ENCODE measurements at places on chromosomes 2 and 18.

- DNase-seq, result no peak
These were observed 17.0 kb downstream of the TNFAIP6 start for GRCh38 chr2:151374436-151374835.

DNA sequence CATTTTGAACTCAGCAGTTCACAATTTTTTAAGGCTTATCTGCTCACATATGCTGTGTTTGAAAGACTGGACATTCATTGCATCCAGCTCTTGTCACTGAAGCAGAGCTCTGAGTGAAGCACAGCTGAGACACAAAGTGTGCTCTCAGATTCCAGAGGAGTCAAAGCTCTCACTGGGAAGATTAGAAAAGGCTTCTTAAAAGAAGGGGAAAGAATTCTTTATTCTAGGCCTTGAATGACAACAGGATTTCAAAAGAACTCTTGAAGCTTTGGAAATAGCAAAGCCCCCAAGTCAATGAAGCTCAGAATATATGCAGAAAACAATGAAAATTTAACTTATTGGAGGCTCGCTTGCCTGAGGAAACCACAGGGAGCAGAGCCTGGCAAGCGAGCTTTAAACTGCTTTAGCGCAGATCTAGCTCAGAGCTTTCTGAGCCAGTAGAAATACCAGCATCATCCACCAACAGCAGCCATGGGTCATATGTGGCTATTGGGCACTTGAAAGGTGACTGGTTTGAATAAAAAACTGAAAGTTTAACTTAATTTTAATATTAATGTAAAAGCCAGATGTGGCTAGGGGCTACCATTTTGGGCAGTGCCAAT, 369.7 kb downstream of the OSR1 start:
- DNase-seq, result no peak

GRCh38 chr2:238512247-238512867, 85.6 kb downstream of the ASB1 start:
- no peak for DNase-seq

DNA sequence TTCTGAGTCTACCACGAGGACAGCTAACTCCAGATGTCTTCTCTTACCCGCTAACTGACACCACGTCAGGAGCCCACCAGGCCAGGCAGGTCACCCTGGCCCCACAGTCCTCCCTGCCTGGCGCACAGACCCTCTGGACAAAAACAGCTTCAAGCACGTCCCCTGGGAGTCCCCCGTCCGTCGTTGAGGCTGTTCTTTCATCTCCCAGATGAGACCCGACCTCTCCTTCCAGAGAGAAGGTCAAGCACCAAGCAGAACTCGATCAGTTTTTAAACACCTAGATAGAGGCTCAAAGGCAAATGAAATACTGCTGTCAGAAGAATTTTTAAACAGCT, 57.8 kb downstream of the PARD6G start:
- no peak for DNase-seq

GRCh38 chr18:75782826-75783225, 355.3 kb upstream of the SMIM21 start:
- DNase-seq, result no peak

GRCh38 chr2:132668189-132668823, 1.7 kb downstream of the LYPD1 start:
- DNase-seq, result no peak

GRCh38 chr2:100902817-100903405, 83.0 kb downstream of the NPAS2 start:
- no peak for DNase-seq

DNA sequence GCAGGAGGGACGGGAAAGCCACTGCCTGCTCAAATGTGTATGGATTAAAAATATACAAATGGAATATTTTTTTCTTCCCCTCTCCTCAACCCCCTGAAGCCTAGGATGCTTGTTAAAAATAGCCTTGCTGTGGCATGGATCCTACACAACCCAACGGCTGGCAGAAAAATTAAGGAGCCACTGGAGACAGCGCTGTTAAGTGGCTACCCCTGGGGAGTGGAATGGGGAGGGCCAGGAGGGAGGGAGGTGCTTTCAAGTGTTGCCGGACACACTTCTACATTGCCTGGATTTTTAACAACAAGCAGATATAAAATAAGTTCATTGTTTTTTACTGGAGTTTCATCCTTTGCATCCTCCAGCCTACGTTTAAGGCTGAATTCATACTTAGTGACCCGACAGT, 66.6 kb downstream of the ZBTB7C start:
- no peak for DNase-seq

GRCh38 chr2:111157071-111157661, 36.5 kb downstream of the BCL2L11 start:
- DNase-seq, result no peak

DNA sequence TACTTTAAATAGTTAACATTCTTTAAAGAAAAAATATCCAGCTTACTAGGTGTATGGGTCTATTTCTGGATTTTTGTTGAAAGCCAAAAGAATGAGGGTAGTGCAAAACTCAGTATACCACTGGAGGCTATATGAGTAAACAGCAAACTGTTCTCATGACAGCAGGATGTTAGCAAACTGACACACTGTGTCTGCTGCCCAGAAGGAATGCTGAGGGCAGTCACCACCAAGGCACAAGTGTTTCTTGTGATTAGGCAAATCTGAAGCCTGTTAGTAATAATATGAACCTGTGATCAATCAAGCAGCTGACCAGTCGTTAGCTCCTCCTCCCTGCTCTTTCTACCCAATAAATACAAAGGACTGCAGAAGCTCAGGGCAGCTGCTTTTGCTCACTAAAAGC, 50.5 kb upstream of the SULT1C3 start:
- no peak for DNase-seq

- no peak for DNase-seq
These were observed 654.3 kb upstream of the RAB6C start for GRCh38 chr2:129325151-129325550.

DNA sequence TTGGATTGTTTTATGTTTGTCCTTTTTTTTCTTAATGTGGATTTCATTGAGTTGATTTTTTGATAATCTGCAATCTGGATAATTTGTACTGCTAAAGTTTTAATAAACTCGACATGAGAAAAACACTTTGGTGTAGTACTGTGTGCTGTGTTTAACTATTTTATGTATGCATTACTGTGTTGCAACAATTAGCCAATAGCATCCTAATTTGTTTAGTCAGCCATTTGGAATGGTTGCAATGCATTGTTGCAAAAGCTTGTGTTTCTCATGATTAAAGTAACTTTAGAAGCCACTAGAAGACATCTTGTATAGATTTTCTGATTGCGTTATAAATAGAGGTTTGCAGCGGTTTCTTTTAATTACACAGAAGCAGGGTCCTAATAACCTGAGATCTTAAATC, 53.5 kb downstream of the PPIG start:
- no peak for DNase-seq

DNA sequence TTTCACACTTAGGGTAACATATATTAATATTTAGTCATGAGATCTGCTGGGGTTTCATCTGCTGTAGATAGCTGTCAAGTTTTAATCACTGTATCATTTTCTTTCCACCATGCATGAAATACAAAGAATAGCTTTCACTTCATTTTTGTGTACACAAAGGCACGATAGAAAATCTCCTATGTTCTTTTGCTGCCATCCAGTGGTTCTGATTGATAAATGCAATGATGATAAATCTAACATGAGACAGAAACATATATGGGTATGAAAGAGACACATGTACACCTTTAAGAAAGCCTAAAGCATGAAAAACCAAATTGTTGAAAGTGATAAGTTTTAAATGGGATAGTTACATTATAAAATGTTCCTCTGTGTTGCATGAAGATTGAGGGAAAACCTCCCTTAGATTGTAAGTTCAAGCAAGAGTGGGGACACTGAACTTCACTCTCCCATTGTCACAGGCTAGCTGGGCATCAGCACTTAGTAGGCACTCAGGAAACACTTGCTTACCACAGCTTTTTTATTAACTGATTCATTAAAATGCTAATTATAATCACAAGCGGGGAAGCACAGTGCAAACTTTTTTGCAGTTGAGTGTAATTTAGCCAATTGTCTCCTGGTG, 31.2 kb downstream of the C1D start:
- DNase-seq, result no peak

- no peak for DNase-seq
These were observed 902 bp downstream of the SS18 start for GRCh38 chr18:26089293-26090129.

- no peak for DNase-seq
These were observed 439.1 kb downstream of the EIPR1 start for GRCh38 chr2:2938481-2938880.

DNA sequence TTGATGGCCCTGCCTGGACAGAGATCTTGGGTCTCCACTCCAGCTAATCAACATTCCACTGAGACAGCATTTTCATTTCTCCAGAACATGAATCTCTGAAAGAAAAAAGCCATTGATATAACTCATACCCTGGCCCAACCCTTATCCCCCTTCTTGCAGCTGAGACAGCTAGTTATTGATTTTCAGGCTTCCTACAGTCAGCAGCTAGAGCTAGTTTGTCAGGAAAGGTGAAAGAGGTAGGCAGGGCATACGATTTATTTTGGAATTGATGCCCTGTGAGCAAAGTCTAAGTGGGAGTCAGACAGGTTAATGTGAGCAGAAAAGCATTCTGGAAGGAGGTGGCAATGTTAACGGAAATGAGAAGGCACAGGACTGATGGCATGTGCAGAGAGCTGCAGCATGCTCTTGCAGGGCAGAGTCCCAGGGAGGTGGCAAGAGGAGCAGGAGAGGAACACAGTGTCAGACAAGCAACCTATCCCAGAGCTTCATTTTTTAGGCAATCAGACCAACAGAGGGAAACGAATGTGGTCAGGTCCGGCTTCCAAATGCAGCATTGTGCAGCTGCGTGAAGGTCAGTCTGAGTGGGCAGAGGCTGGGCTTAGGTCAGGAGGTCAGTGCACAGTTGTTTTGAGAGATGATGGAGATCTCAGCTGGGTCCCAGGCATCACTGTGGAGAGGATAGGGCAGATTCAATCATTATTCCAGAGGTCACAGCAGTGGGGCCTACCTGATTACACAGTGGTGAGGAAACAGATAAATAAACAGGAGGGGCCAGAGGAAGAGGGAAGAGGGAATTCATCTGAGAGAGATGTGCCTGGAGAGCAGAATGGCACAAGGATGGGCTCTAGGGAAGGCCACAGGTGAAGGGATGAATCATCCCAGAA, 134.8 kb downstream of the CMPK2 start:
- no peak for DNase-seq

DNA sequence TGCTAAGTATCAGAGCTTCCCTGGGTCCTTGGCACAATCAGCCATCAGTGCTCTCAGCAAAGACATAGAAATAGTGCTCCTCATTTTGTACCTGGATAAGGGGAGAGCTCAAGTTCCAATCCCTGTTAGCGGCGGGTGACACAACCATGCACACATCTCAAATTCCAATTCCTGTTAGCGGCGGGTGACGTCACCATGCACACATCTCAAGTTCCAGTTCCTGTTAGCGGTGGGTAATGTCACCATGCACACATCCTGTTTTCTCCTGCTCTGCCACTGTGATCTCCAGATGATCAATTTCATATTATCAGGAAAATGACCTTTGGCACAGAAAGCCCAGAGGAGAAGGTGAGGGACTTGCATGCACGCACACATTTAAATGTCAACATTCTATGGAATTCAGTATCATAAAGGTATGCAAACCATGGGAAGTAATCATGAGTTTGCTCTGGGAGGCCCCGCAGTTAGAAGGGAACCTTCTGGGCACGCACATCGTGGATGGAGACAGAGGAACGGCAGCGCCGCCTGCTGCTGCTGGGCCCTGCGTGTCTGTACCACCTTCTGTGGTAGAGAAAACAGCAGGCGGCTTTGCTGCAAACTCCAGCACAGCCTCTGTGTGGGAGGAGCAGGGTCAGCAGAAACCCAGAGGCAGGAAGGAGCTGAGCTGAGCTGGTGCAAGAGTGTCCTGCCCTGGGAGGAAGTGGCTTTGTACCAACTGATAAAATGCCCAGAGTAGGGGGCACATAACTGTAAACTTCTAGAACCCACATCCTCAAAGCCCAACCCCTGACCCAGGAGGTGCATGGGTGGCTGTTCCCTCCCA, 77.8 kb downstream of the MBP start:
- DNase-seq, result peak; percentile 80

GRCh38 chr2:38948387-38948882, 58.8 kb downstream of the ARHGEF33 start:
- DNase-seq, result no peak

GRCh38 chr2:75462721-75463120, 98.0 kb downstream of the EVA1A start:
- no peak for DNase-seq

GRCh38 chr18:68314403-68314802, 400.5 kb downstream of the TMX3 start:
- no peak for DNase-seq

- DNase-seq, result no peak
These were observed 52.0 kb upstream of the CHAC2 start for GRCh38 chr2:53715568-53715967.

- no peak for DNase-seq
These were observed 133.8 kb upstream of the RNF152 start for GRCh38 chr18:62026586-62026985.

DNA sequence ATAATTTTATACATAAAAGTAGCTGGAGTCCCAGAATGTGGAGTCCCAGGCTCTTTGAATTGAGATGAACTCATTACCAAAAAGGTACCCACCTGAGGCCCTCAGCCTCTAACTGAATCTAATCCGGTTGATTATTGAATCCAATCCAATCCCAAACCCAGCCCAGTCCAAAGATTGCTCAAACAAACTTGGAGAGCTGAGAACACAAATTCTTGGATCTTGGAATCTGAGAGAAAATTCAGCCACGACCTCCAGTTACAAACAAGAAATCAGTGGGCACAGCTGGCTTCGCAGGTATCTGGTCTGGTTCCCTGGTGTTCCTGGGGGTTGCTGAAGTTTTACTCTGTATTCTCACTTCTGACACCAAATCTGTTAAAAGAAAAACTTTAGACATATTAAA, 28.4 kb upstream of the RHOB start:
- DNase-seq, result no peak

DNA sequence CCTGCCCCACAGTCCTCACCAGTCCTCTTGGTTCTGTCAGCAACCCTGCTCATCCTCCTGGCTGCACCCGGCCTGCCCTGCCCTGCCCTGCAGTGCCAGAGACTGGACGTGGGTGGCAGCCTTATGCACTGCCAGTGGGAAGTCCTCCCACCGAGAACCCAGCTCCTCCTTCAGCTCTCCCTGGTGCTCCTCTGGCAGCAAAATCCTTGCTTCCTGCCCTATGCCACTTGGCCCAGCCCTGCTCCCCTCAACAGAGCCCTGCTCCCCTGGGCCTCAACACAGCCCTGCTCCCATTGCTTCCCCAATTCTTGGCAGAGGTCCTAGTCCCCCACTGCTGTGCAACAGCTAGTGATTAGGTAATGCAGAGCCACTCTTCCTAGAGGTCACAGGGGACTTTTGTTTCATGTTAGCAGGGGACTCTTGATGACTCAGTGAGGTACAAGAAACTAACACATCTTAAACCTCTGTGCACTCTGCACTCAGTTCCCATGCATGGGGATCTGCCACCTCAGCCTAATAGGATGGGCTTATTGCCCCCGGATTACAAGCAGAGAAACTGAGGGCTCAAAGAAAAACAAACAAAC, 58.0 kb upstream of the EDAR start:
- no peak for DNase-seq

- no peak for DNase-seq
These were observed 181.5 kb upstream of the ZFP36L2 start for GRCh38 chr2:43407935-43408334.

- DNase-seq, result no peak
These were observed 221.0 kb upstream of the MMADHC start for GRCh38 chr2:149808556-149808955.

GRCh38 chr2:121351521-121352318, 66.7 kb upstream of the TFCP2L1 start:
- DNase-seq, result no peak
